ENCODE measurements at places on chromosomes 5 and 9. TPM values are rescaled to one million over a fixed set of nuclear protein-coding genes. Genes with fewer than 3 reads are reported as not detected.

FAM221B gene
- total RNA-seq, result not detected

- no peak for DNase-seq
- H3K4me1 ChIP-seq, result no peaks in the 10 kb centered on the region
- no peak overlapping the region for H3K4me3 ChIP-seq
- peaks cover 16% of the 10 kb centered on the region for H3K27me3 ChIP-seq
Measured at GRCh38 chr9:93196096-93197055, 12.4 kb downstream of the WNK2 start.

GRCh38 chr5:176870110-176870591, 29.0 kb downstream of the HK3 start:
- peaks cover 2% of the 10 kb centered on the region for H3K36me3 ChIP-seq
- peaks cover 21% of the 10 kb centered on the region for H3K27me3 ChIP-seq
- DNase-seq, result no peak
- H3K4me3 ChIP-seq, result no peak overlapping the region
- H3K4me1 ChIP-seq, result no peaks in the 10 kb centered on the region
- no peak overlapping the region for H3K27ac ChIP-seq

ARID3C gene
- total RNA-seq, result 0.15 TPM

GRCh38 chr9:105332471-105332870, 88.0 kb downstream of the SLC44A1 start:
- H3K4me1 ChIP-seq, result peaks cover 7% of the 10 kb centered on the region
- no peaks in the 10 kb centered on the region for H3K27me3 ChIP-seq
- H3K27ac ChIP-seq, result no peak overlapping the region
- H3K36me3 ChIP-seq, result no peaks in the 10 kb centered on the region

UAP1L1 gene
- 20.2 TPM for total RNA-seq

SLC34A1 gene
- total RNA-seq, result 1.4 TPM

DNA sequence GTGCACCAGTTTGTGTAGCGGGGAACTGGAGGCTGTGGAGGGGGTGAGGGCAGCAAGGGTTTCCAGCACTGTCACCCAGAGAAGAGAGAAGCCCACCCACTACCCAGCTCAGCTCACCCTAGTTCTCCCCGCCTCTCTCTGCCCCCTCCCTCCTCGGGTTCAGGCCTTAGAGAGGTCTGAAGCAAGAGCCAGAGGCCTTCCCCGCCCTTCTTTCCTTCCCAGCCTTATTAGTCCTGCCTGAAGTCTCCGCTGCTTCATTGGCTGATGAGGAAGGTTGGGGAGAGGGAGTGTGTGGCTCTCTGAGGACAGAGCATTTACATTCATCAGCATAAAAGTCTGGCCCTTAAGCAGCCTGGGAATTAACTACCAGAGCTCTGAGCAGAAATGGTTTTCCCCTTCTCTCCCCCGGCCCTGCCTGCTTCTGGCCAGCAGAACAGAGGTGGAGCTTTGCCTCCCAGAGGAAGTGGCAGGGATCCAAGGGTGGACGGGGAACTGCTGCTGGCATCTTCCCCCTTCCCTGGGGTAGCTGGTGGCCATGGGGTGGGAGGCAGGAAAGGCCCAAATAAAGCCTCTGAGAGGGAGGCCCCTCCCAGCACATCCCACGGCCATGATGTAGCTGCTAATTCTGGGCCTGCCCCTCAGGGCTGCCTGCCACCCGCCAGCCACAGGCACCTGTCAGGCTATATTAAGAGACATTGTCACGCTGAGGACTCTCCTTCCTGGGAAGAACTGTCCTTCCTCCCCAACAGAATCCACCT, 4.1 kb downstream of the DNAJB5 start:
- H3K27me3 ChIP-seq, result no peaks in the 10 kb centered on the region
- no peak for DNase-seq
- H3K27ac ChIP-seq, result no peak overlapping the region
- H3K36me3 ChIP-seq, result no peaks in the 10 kb centered on the region

GRCh38 chr9:136190237-136190601, 14.7 kb downstream of the LHX3 start:
- H3K4me1 ChIP-seq, result no peaks in the 10 kb centered on the region
- no peak for DNase-seq
- no peak overlapping the region for H3K4me3 ChIP-seq
- H3K27me3 ChIP-seq, result peaks cover 33% of the 10 kb centered on the region
- no peaks in the 10 kb centered on the region for H3K36me3 ChIP-seq

- peaks cover 42% of the 10 kb centered on the region for H3K27me3 ChIP-seq
- H3K4me3 ChIP-seq, result no peak overlapping the region
- no peak overlapping the region for H3K27ac ChIP-seq
Measured at GRCh38 chr5:36311956-36312355, 10.3 kb upstream of the RANBP3L start.

- no peak for DNase-seq
- no peak overlapping the region for H3K4me3 ChIP-seq
- no peaks in the 10 kb centered on the region for H3K27me3 ChIP-seq
- H3K27ac ChIP-seq, result no peak overlapping the region
- no peaks in the 10 kb centered on the region for H3K36me3 ChIP-seq
- no peaks in the 10 kb centered on the region for H3K4me1 ChIP-seq
Measured at GRCh38 chr9:119501374-119501773, 132.1 kb upstream of the BRINP1 start.

GRCh38 chr9:82475584-82476301, 487.2 kb downstream of the SPATA31D1 start:
- H3K4me1 ChIP-seq, result no peaks in the 10 kb centered on the region
- H3K27me3 ChIP-seq, result no peaks in the 10 kb centered on the region
- H3K27ac ChIP-seq, result no peak overlapping the region
- no peak overlapping the region for H3K4me3 ChIP-seq
- no peak for DNase-seq

Measured in activated CD4-positive, alpha-beta memory T cell treated with anti-CD3 and anti-CD28 coated beads, Interleukin-2, amount 10 ng/mL, durations not matched to agents 7 days and 5 days (primary cell).